Iris pigment epithelial cell (primary cell): ENCODE measurements at places on chromosomes 16 and 17.

GRCh38 chr17:51079049-51079448, 41.6 kb downstream of the SPAG9 start:
- peak; percentile 48 for DNase-seq

DNA sequence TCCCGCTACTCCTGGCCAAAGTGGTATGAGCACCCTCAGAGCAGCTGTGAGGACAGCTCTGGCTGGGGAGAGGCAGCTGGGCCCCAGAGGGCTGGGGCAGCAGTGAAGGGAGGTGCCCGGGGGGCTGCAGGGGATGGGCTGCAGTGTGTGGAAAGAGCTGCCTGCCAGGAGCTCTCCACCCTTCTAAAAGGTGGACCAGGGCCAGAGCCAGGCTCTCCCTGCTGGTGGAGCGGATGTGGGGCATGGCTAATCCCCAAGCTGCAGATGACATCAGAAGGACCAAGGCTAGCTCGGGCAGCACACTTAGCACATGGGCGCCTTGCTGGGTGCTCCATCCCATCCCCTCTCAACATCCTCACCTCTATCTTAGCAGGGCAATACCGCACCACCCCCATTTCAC, 103.1 kb downstream of the SDK2 start:
- no peak for DNase-seq

GRCh38 chr17:14004927-14005620, 64.2 kb upstream of the COX10 start:
- DNase-seq, result no peak

- DNase-seq, result no peak
These were observed 1.6 kb downstream of the COASY start for GRCh38 chr17:42563543-42563942.

DNA sequence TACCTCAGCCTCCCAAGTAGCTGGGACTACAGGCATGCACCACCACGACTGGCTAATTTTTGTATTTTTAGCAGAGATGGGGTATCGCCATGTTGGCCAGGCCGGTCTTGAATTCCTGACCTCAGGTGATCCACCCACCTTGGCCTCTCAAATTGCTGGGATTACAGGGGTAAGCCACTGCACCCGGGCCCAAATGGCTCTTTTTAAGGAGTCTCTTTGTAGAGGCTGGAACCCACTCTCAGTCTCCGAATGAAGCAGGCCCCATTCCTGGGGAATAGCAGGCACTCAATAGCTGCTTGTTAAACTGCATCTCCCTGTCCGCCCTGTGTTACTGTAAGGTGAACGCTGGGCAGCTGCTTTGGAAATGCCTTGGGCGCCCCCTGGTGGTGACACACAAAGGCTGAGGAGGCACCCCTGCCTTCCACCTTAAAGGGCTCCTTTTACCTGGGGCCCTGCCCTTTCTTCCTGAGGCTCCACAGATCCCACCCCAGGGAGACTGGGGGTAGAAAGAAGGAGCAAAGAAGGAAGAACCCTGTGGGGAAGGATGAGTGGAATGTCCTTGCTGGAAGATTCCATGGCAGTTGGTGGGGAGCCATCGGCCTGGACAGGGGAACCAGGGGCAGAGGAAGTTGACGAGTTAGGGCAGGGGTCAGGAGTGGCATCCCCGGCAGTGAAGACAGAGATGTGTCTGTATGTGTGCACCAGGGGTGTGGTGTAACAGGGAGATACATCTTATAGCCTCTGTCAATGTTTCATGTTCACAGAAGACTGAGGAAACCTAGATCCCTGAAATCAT, 6.1 kb upstream of the SP2 start:
- DNase-seq, result peak; percentile 71

DNA sequence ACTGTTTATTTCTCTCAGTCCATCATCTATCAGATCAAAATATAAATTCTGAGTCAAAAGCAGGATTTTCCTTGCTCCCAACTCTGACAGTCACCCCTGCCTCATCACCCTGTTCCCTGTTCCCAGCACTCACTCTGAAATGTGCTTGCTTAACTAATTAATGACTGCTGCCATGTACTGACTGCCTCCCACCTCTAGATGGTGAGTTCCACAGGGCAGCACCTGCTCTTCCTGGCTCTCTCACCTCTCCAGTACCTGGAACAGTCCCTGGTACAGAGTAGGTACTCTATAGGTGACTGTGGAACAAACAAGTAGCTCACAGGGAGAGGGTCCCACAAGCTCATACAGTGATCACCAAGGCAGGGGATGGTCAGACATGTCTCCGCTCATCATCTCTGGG, 114.3 kb upstream of the C16orf82 start:
- no peak for DNase-seq
